ENCODE measurements at places on chromosomes 4 and X.

- no peak for DNase-seq
Observed at GRCh38 chr4:42104521-42104920, 47.9 kb downstream of the BEND4 start.

GRCh38 chr4:55336138-55337034 lies 9.7 kb upstream of the SRD5A3 start:
- DNase-seq: no peak

- no peak for DNase-seq
Observed at GRCh38 chrX:11296051-11296450, 2.8 kb downstream of the AMELX start.

GRCh38 chr4:2796849-2797544 lies 4.1 kb downstream of the SH3BP2 start:
- DNase-seq: no peak

DNA sequence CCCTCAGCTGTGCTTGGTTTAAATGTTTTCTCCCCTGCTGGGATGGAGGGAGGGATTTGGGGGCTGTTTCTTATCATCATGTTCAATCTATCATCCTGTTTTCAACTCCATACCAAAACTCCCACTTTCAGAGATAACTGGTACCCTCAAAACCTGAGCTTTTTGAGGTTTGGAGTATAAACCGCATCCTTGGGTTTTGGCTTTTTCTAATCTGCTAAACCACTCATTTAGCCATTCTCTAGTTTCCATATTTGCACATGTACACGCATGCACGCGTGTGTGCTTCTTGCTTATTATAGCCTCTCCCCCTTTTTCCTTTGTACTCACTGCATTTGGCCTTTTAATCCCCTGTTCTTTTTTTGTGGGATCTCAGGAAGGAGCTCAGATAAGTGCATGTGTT lies 116.7 kb upstream of the TEX13D start:
- no peak for DNase-seq

DNA sequence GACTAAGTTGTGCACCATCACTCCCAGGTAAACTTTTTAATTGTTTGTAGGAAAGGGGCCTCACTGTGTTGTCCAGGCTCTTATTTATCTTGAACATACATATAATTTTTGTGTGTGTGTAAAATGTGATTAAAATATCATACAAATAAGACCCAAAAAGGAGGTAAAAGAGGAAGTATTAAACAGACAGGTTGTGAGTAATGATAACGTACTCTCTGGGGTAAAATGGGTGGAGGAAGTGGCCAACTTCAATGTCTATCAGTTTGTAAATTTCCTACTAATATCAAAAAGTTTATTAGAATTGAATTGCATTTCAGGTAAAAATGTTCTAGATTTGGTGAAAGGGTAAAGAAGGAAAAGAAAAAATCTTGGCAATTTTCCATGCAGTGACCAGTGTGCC lies 48.8 kb downstream of the SULT1E1 start:
- no peak for DNase-seq

GRCh38 chr4:107292979-107293378 lies 256.9 kb upstream of the DKK2 start:
- no peak for DNase-seq

DNA sequence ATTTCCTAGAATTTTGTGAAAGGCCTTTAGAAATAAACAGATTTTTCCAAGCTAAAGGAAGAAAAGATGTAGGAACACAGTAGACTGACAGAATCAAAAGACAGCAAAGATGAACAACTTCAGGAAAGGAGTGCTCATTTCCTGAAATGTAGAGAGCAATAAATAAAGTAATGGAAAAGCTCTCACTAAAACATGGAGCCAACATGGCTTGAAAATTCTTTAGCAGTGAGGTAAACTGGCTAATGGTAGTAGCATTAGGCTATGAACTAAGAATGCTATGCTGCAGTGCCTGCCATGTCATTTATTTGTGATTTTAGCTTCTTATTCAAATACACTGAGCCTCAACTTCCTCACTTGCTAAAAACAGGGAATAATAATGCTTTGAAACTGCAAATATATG lies 108.7 kb downstream of the IQCM start:
- no peak for DNase-seq

GRCh38 chrX:581720-582298 lies 48.8 kb upstream of the SHOX start:
- DNase-seq: no peak

DNA sequence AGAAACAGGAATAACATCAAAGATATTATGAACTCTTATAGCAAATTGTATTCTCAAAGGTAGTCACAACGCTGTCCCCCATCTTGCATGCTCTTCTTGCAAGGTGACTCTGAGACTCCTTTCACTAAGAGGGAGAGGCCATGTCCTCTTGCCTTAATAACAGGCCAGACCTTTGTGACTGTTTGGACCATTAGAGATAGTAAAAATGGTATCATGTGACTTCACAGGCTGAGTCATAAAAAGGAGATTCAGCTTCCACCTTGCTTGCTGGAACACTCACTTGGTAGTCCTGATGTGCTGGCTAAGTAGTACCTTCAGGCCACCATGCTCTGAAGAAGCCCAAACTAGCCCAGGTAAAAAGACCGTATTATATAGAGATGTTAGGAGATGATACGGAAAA lies 143.8 kb downstream of the FBXW7 start:
- no peak for DNase-seq

DNA sequence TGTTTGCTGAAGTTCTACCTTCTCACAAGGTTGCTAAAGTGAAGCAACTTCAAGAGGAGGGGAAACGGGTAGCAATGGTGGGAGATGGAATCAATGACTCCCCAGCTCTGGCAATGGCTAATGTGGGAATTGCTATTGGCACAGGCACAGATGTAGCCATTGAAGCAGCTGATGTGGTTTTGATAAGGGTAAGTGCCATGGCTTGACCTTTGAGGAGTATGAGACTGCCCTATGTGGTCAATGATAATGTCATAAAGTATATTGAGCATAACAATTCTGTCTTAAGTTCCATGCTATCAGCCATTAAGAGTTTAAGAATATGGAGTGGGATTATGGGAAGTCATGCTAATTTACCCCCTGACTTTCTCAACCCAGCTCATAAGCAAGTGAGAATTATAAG lies 61.4 kb upstream of the PGK1 start:
- DNase-seq: no peak

DNA sequence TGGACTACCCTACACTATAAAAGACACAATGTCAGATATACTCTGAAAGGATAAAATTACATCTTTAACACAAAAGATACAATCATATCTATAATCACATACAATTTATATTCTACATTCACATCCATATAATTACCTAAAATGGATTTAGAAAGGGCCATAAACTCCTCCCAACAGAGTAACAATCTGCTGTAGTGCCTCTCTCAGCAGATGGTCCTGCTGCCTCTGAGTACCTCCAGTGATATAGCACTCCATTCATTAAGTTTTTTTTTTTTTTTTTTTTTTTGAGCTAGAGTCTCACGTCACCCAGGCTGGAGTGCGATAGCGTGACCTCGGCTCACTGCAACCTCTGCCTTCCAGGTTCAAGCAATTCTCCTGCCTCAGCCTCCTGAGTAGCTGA lies 7.4 kb downstream of the ANKRD37 start:
- no peak for DNase-seq

GRCh38 chrX:74449322-74449936 lies 28.1 kb downstream of the SLC16A2 start:
- DNase-seq: no peak

DNA sequence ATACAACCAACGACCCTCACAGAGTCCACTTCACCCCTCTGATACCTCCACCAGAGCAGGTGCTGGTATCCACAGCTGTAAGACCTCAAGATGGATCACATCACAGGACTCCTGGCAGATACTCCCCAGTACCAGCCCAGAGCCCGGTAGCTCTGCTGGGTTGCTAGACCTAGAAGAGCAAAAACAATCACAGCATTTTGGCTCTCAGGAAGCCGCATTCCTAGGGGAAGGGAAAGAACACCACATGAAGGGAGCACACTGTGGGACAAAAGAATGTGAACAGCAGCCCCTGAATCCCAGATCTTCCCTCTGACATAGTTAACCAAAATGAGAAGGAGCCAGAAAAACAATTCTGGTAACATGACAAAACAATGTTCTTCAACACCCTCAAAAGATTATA lies 303.1 kb upstream of the GRIA3 start:
- DNase-seq: no peak

DNA sequence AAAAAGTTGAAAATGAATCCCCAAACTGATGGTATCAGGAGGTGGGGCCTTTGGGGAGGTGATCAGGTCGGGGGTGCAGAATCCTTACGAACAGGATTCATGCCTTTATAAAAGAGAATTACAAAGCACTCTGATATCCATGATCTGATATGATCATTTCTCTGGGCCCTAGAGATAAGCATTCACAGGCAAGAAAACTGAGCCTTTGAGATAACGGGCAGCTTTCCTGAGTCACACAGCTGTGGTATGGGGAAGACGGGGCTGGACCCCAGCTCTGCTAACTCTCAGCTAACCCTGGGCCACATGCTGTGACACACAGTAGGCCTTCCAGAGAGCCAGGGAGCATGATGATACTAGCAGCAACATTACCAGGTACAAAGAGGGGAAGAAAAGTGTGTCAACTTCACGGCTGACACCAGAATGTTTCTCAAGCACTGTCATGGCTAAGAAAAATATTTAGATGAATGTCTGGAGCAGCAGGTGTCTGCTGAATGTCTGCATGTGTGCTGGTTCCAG lies 85.1 kb downstream of the SLC2A9 start:
- no peak for DNase-seq

GRCh38 chrX:3545901-3546300 lies 167.5 kb downstream of the PRKX start:
- no peak for DNase-seq

DNA sequence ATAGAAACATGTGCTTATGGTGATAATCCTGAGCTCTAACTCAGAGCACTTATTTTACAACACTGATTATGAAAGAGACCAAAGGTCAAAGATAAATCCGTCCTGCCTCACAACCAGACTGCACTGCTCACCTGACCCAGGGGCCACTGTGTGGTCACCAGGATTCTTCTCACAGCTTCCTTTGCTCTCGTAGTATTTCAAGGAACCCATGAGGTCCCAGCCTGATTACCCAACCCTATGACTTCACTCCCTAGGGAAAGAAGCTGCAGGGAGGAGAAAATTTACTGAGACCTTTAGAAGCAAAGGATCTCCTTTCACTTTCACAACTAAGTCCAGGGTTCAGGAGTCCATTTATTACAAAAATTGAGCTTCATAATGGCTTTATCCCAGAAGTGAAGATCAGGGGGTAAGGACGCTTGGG lies 9.6 kb downstream of the SLC25A5 start:
- no peak for DNase-seq

- DNase-seq: no peak
Observed at GRCh38 chr4:27288496-27288895, 427.9 kb downstream of the STIM2 start.

- DNase-seq: no peak
Observed at GRCh38 chr4:185002784-185003183, 15.5 kb upstream of the HELT start.

DNA sequence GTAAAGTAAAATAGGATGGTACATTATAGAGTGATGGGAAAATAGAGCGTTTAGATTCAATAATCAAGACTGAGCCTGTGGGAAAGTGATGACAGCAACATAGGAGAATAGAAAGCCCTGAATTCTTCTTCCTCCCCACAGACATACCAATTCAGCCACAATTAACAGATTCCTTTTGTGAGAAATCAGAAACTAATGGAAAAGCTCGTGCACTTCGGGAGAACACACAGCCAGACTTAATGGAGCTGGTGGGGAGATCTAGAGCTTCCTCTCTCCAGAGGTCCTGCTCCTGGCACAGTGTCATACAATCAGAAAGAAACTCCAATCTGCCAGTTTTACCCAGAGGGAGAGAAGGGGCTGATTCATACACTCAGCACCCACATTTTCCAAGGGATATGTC lies 676.3 kb upstream of the BOD1L1 start:
- DNase-seq: no peak

GRCh38 chrX:23745786-23746185 lies 2.7 kb upstream of the ACOT9 start:
- no peak for DNase-seq

- DNase-seq: no peak
Observed at GRCh38 chrX:19094654-19095053, 27.6 kb downstream of the ADGRG2 start.

- DNase-seq: no peak
Observed at GRCh38 chr4:6962211-6963041, 52.8 kb downstream of the TBC1D14 start.

DNA sequence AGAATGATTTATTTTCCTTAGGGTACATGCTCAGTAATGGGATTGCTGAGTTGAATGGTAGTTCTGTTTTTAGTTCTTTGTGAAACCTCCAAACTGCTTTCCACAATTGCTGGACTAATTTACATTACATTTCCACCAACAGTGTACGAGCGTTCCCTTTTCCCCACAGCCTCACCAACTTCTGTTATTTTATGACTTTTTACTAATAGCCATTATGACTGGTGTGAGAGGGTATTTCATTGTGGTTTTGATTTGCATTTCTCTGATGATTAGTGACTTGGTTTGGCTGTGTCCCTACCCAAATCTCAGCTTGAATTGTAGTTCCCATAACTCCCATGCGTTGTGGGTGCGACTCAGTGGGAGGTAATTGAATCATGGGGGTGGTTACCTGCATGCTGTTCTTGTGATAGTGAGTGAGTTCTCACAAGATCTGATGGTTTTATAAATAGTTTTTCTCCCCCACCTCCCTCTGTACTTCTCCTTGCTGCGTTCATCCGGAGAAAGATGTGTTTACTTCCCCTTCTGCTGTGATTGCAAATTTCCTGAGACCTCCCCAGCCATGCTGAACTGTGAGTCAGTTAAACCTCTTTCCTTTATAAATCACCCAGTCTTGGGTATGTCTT lies 95.1 kb downstream of the GBA3 start:
- no peak for DNase-seq

GRCh38 chr4:107734120-107734519 lies 14.1 kb upstream of the PAPSS1 start:
- DNase-seq: no peak

- no peak for DNase-seq
Observed at GRCh38 chrX:37692918-37693317, 7.3 kb downstream of the XK start.

DNA sequence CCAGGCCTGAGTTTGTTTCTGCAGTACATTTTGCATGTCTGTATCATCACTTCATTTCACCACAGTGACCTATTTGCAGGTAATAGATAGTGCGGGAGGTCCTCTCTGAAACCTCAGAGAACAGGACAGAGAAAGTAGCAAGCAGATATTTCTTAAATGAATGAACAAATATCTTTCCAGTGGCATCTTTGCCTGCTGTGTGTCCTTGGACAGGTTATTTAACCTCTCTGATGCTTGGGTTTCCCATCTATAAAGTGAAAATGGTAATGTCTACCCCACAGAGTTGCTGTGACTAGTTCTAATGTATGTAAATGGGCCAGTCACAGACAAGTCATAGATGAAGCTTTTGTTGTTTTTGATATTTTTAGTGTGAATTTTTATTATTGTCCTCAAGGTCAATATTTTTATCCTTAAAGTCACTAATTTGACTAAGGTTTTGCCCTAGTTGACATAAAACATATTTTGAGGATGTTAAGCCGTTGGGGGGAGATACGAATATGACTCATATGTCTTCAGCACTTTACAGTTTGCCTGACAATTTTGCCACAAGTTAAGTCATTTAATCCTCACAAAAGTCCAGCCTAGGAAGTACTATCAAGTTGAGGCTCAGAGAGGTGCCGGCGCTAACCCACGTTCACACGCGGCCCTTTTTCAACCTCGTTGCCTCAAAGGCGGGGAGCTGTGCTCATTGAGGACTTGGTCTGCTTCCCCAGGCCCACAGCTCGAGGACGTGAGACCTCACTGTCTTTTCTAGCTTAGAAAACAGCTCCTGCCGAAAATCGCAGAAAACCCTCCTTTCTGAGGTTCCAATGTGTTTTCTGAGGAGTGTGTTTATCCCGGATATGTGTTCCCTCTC lies 126.7 kb upstream of the STX18 start:
- DNase-seq: no peak

GRCh38 chr4:105306158-105306781 lies 159.6 kb downstream of the TET2 start:
- peak; percentile 40 for DNase-seq
